Dermis microvascular lymphatic vessel endothelial cell (primary cell): ENCODE measurements at places on chromosomes 1 and 21. TPM values are rescaled to one million over a fixed set of nuclear protein-coding genes. Genes with fewer than 3 reads are reported as not detected.
A peak's percentile ranks its signal among the peaks of the same experiment; 100 is the strongest.

RGS18 gene
- total RNA-seq: not detected in 2 replicates

DNA sequence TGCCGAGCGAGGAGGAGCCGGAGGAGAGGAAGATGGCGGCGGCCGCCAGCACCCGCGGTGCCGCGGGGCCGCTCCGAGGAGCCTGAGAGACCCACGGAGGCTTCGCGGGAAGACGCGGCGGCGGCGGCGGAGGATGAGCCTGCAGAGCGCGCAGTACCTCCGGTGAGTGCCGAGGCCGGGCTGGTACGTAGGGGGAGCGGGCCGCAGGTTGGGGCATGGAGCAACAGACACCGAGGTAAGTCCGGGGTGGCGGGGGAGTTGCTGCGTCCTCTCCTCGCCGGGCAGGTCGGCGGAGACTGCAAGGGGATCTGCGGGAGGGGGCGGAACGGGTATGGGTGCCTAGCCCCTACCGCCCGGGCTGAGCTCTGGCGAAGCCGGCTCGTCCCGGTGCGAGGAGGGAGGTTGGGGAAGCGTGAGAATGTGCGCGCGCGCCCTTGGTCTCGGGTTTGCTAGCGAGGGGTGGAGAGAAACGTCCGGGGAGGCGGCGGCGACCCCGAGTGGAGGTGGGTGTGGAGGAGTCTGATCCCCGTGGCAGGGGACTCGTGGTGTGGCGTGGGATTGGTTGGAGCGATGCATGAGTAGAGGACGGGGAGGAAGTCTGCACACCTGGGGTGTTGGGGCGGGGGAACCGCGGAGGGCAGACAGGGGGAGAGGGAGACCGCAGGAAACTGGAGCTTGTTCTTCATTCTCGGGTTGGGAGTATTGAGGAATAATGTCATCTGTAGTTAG, at the start of gene SMG7:
Gene SMG7, plus strand, starts transcription at position 12 of the 729 bp plus-strand sequence. Its CDS starts 122 bp downstream, at position 134.
- DNase-seq: peak; percentile 42

DNA sequence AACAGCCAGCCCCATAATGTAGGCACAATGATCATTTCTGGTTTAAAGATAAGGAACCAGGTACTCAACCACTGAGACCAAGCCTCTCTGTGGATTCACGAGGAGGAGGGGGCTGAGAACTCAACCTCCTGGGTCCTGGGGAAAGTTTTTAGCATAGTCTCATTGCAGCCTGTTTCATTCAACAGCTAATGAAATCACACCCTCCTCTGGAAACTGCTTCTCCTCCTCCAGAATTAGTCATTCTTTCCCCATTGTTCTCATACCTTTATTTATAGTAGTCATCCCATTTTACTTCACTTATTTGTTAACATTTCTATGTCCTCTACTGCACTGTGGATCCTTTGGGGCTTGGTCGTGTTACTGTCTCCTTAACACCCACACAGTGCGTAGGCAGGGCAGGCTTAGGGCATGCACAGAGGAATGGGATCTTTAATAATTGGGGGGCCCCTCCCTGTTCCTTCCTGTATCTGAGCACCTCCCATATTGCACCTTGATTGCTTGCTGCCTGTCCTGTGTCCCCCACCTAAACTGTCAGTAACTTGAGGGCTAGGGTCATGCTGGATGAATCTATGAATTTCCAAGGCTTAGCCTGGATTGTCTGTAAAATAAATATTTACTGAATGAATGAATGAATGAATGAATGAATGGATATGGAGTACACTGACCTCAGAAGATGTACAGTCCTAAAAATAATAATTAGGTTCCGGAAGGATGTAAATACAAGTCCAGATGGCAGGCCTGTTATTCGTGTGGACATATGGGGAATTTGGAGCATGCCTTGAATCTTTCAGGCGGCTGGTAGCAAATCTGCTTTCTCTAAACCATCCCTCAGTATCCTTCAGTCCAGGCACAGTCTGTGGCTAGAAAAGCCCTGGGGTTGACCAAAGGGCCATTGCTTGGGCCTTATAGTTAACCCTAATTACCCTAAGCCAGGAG, 153.8 kb upstream of the HMGB4 start:
- no peak for DNase-seq

FMO3 gene
- under 0.01 and 0.13 TPM in 2 replicates for total RNA-seq

BLACAT1 gene
- under 0.01 TPM in 1 of 2 replicates, not detected in the other for total RNA-seq

GRCh38 chr1:89942825-89943658, 51.9 kb upstream of the ZNF326 start:
- DNase-seq: no peak

- DNase-seq: no peak
These were observed 103.7 kb downstream of the COQ8A start for GRCh38 chr1:227043755-227044154.

DNA sequence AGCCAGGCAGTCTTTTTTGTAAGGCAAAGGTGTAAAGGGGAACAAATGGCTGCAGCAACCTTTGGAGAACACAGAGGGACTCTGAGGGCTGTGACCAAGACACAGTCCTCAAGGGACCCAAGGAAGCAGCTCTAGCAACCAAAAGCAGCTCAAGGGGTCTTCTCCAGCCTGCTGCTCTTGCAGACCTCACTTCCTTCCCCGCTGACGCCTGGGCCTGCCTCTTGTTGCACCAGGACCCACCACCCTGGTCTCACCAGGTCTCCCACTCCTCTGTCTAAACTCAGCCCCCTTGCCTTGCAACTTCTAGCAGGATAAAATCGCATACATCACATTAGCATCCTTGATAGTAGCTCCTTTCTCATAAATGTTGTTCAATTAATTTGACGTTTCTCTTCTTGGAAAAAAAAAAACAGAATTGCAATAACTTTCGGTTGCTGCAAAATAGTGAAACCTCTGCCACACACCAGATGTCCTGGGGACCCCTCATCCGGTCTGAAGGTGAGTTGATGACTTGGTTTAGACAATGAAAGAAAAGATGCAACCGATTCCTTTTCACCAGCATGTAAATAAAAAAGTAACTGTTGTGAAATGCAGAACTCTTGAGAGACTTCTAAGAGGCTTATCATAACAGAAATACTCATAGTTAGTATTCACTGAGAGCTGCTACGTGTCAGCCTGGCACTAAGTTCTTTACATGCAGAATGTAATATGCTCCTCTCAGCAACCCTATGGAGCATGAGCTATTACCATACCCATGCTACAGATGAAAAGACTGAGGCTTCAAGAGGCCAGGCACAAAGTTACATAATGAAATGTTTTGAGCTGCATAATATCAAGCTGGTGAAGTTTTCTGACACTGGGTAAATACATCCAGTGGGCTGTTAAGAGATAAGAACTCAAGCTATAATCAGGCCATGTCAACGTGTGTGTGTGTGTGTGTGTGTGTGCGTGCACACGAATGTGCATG, 58.5 kb downstream of the UMODL1 start:
- DNase-seq: no peak

IFI16 gene
- 35.5 and 42.9 TPM in 2 replicates for total RNA-seq

EFNA4 gene
- total RNA-seq: 12.2 and 17.4 TPM in 2 replicates

CFHR3 gene
- total RNA-seq: under 0.01 TPM in 1 of 2 replicates, not detected in the other

DNA sequence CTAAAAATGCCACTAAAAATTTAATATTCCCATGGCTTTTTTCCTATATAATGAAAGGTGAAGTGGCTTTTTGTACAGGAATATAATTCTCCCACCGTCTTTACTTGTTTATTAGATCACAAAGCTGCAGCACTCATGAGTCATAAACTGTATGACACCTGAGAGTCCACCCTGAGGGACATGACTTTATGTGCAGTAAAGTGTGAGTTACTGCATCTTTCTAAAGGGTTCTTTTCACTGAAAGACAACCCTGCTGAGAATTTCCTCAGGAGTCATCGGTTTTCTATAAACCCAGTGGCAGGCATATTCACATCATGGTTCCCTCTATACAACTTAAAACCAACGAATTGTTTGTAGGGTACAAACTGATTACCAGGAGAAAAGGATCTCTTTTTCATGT, 77.4 kb downstream of the APP start:
- peak; percentile 49 for DNase-seq

GRCh38 chr1:147643974-147644373, 26.4 kb downstream of the ACP6 start:
- no peak for DNase-seq

- no peak for DNase-seq
These were observed 20.7 kb upstream of the STX12 start for GRCh38 chr1:27752360-27752759.

DNA sequence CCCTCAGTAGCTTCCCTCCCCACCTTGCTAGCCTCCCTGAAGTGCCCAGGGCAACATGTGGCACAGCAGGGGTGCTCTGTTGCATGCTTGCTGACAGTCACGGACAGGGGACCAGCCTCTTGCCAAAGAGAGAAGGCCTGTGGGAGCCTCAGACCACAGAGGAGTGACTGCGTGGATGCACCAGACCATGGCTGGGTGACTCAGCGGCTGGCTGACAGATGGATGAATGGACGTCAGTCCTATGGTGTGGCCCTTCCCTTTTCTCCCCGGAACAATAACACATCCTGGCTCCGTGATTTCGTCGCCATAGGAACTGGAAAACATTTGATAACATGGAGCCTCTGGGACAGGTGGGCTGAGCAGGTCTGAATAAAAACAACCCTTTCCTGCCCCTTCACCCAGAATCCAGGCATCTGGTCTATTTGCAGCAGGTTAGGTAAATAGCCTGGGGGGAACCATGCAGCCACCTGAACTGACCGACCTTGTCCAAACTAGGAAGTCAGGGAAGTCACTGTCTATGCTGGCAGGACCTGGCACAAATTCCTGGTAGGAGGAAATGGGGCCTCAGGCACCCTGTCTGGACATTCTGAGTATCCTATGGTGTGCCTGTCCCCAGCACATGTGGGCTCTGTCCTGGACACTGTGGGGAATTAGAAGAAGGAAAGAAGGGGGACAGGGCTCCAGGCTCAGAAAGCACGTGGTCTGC, 53.3 kb downstream of the NENF start:
- peak; percentile 78 for DNase-seq

DYRK3 gene
- 15.5 and 19.2 TPM in 2 replicates for total RNA-seq

GRCh38 chr1:48019714-48020315, 22.6 kb upstream of the TRABD2B start:
- no peak for DNase-seq

DNA sequence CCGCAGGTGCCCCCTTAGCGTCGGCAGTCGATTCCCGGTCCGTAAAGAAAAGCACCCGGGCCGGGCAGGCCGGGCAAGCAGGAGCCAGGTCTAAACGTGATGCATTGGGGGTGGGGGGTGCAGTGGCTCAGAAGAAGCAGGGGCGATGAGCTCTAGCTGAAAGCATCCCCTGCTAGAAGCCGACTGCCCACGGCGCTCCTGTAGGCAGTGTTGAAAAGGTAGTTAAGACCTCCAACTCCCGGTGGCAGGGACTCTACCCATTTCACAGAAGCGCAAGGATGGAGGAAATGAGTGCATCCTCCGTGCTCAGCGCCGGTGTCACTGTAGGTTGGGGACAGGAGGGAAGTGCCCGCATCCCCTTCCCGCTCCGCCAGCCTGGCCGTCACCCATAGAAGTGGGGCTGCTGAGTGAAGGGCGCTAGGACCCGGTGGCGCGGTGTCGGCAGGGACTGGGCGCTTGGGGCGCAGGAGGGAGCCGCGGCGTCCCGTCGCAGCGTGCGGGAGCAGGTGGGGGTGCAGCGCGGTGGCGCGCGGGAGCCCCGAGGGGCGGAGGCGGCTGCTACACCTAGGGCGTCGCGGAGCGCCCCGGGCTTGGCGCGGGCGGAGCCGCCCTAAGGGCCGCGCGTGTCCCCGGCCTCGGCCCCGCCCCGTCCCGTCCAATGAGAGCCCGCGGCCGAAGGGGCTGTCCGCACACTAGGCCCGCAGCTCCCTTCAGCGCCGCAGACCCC, at the start of gene WNT2B:
Gene WNT2B, plus strand, starts transcription at position 688 of the 727 bp plus-strand sequence. CDS start 298 bp downstream, outside the sequence.
- DNase-seq: no peak

DNA sequence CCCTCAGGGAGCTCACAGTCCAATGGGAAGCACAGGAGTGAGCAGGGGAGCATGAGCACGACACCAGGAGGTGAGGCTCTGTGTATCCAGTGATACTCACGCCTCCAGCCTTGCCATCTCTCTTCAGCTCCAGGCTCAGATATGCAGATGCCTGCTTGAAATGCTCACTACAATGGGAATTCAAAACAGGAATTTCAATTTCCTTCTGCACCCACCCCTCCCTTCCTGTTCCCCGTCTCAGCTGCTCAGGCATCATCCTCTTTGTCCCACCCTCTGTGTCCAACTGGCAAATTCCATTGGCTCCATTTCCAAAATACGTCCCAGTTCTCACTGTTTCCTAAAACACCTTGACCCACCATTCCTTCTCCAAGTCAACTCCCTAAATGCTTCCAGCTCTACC, 58.9 kb downstream of the FBXO2 start:
- DNase-seq: peak; percentile 8

DNA sequence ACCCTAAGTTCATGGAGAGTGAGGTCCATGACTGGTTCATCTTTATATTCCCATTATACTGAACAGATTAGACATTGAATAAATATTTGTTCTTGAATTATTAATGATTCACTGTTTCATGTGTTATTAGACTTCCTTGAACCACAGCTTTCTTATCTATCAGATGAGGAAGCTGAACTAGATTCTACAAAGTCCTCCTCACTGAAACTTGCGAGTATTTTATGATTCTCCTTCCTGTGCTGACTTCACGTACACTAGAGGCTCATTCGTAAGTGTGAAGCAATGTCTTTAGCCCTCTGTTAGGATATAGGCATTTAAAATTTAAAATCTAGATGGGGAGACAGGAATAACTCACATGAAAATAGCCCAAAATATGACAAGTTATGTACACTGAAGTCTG, 95.6 kb upstream of the IRF2BP2 start:
- DNase-seq: no peak

DNA sequence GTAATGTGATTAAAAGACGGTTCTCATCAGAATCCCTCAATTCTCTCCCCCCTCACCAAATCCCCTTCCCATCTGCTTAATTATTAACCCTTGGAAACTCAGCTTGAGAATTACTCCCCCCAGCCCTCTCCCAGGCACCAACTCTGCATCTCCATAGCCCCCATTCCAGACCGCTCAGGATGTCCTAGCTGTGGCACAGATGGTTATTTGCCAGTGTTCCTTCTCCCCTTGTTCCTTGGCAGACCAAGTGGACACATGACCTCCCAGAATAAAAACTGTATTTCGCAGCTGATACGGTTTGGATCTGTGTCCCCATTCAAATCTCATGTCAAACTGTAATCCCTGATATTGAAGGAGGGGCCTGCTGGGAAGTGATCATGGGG, 14.6 kb downstream of the HENMT1 start:
- DNase-seq: no peak

- DNase-seq: no peak
These were observed 127.2 kb downstream of the CACHD1 start for GRCh38 chr1:64597113-64597512.

- DNase-seq: no peak
These were observed 182.2 kb downstream of the PRDM16 start for GRCh38 chr1:3251099-3251806.

DNA sequence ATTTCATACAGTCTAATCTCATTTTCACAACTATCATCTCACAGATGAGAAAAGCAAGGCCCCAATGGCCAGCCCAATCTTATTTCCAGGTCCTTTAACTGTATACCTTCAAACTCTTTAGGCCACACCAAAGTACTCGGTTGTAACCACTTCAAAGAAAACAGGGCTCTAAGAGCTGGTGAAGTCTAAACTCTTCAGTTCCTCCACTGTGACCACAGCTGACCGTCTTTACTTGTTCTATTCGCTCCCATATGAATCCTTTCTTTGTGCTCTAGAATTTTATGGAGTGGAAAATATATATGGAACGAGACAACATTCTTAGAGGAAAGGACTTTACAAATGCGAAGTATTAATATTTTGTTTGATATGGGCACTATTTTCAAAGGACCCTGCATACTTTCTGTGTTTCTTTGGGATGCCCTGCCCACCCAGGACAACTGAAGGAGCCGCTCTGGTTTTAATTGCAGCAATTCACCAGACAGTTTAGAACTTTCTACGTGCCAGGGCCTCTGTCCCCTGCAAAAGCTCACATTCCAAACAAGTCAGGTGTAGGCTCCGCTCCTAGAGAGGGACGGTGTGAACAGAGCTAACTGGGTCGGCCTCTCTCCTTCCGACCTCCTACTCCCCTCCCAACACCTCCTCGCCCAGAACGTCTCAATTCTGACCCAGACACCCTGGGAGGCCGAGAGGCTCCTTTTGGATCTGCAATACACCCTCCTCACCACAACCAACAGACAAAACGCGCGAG, 15.7 kb downstream of the IER5 start:
- no peak for DNase-seq
